ENCODE measurements at places on chromosomes 5 and 9. TPM values are rescaled to one million over a fixed set of nuclear protein-coding genes. Genes with fewer than 3 reads are reported as not detected.

The PCDHB15 gene
- 0.03 TPM for polyA plus RNA-seq

The PITX1 gene
- polyA plus RNA-seq = 2.3 TPM

The SCAMP1 gene
- polyA plus RNA-seq = 36.6 TPM

The FOXD4 gene
- 0.22 TPM for polyA plus RNA-seq

The TAF11L2 gene
- polyA plus RNA-seq = not detected

The PAEP gene
- not detected for polyA plus RNA-seq

The TIMD4 gene
- not detected for polyA plus RNA-seq

The CSF1R gene
- not detected for polyA plus RNA-seq

The CAPSL gene
- polyA plus RNA-seq = not detected

The LRRC19 gene
- not detected for polyA plus RNA-seq

The ACTBL2 gene
- 2.7 TPM for polyA plus RNA-seq

The LPAR1 gene
- 31.9 TPM for polyA plus RNA-seq

The F12 gene
- 7.7 TPM for polyA plus RNA-seq

The SLC22A4 gene
- 1.4 TPM for polyA plus RNA-seq

The C5orf52 gene
- polyA plus RNA-seq = not detected

The TNFSF8 gene
- polyA plus RNA-seq = not detected

The PLAC8L1 gene
- polyA plus RNA-seq = not detected

The SHROOM1 gene
- polyA plus RNA-seq = 0.58 TPM

The F2RL2 gene
- not detected for polyA plus RNA-seq

Data from keratinocyte (primary cell).